Left ventricle myocardium inferior (tissue), 1 donor: ENCODE measurements at places on chromosomes 11 and 22.

- peak overlapping the region; percentile 78 for H3K27ac ChIP-seq
- H3K36me3 ChIP-seq = peaks cover 36% of the 10 kb centered on the region
- peaks cover 92% of the 10 kb centered on the region for H3K4me1 ChIP-seq
- peak; percentile 65 for DNase-seq
- H3K4me3 ChIP-seq = peak overlapping the region; percentile 43
- H3K27me3 ChIP-seq = no peaks in the 10 kb centered on the region
These were observed 38.2 kb downstream of the BRD1 start for GRCh38 chr22:49789289-49790141.

- no peak overlapping the region for H3K4me3 ChIP-seq
- DNase-seq = no peak
- H3K27ac ChIP-seq = peak overlapping the region; percentile 85
- no peaks in the 10 kb centered on the region for H3K36me3 ChIP-seq
- peaks cover 37% of the 10 kb centered on the region for H3K4me1 ChIP-seq
These were observed 11.0 kb downstream of the BCO2 start for GRCh38 chr11:112186304-112186703.

DNA sequence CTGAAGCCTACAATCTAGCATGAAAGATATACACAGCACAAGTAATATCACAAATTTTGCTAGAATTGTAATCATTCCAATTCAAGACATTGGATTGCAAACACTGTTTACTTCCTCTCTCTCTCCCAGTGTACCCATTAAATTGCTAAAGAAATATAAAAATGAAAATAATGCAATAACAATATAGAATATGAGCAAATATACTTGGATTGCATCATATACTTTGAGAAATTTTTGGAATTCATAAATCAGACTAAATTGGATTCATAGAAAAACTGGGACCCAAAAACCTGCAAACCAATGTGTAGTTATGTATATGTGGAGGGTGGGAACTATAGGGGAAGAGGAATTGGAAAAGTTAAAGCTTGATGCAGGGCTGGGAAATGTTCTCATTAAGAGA, 25.0 kb upstream of the OR56A1 start:
- DNase-seq = no peak
- H3K36me3 ChIP-seq = no peaks in the 10 kb centered on the region
- H3K27me3 ChIP-seq = peaks cover 15% of the 10 kb centered on the region
- H3K4me1 ChIP-seq = no peaks in the 10 kb centered on the region
- no peak overlapping the region for H3K27ac ChIP-seq

- no peak overlapping the region for H3K27ac ChIP-seq
- H3K36me3 ChIP-seq = peaks cover 82% of the 10 kb centered on the region
- H3K4me1 ChIP-seq = no peaks in the 10 kb centered on the region
- DNase-seq = no peak
- H3K27me3 ChIP-seq = no peaks in the 10 kb centered on the region
These were observed 16.9 kb downstream of the SAAL1 start for GRCh38 chr11:18088966-18089365.

- DNase-seq = no peak
- H3K4me1 ChIP-seq = peaks cover 9% of the 10 kb centered on the region
- peaks cover 65% of the 10 kb centered on the region for H3K36me3 ChIP-seq
- H3K4me3 ChIP-seq = no peak overlapping the region
These were observed 36.9 kb upstream of the KRTAP5-7 start for GRCh38 chr11:71490044-71490730.

- DNase-seq = no peak
- H3K27ac ChIP-seq = peak overlapping the region; percentile 35
- H3K36me3 ChIP-seq = no peaks in the 10 kb centered on the region
- peaks cover 44% of the 10 kb centered on the region for H3K4me1 ChIP-seq
- no peak overlapping the region for H3K4me3 ChIP-seq
These were observed 3.1 kb downstream of the CSNK2A3 start for GRCh38 chr11:11349870-11350337.

- H3K4me3 ChIP-seq = no peak overlapping the region
- H3K27me3 ChIP-seq = peaks cover 71% of the 10 kb centered on the region
- H3K27ac ChIP-seq = no peak overlapping the region
- no peak for DNase-seq
These were observed 121.5 kb downstream of the RRAS2 start for GRCh38 chr11:14237444-14237961.

DNA sequence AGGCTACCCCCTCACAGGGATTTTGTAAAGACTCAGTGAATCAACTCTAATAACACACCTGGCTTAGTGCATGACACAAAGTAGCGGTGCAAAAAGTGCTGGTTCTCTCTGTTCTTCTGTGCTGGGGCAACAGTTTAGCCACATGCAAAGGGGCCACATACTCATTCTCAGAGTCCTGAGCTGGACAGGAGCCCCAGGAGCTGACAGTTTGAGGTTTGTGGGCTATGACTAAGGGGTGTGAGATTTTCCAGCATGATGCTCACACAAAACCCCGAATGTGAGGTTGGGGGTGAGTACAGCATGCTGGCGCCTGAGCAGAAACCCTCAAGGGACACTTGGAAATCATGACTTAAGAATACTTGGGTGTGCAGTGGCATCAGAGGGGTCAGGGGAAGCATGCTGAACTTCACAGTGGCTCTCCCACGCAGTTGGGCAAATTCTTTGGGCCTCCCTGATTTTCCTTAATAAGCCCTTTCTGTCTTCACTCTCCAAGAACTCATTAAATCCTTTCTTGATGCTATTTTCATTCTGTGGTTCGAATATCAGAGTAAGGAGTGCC, 31.0 kb downstream of the TMPRSS5 start:
- no peak overlapping the region for H3K4me3 ChIP-seq
- H3K27ac ChIP-seq = no peak overlapping the region
- H3K4me1 ChIP-seq = peaks cover 11% of the 10 kb centered on the region
- DNase-seq = no peak

GRCh38 chr11:67432655-67433349, 4.5 kb downstream of the RPS6KB2 start:
- H3K36me3 ChIP-seq = peaks cover 70% of the 10 kb centered on the region
- no peak overlapping the region for H3K4me3 ChIP-seq
- no peak overlapping the region for H3K27ac ChIP-seq
- no peak for DNase-seq
- peaks cover 42% of the 10 kb centered on the region for H3K4me1 ChIP-seq

DNA sequence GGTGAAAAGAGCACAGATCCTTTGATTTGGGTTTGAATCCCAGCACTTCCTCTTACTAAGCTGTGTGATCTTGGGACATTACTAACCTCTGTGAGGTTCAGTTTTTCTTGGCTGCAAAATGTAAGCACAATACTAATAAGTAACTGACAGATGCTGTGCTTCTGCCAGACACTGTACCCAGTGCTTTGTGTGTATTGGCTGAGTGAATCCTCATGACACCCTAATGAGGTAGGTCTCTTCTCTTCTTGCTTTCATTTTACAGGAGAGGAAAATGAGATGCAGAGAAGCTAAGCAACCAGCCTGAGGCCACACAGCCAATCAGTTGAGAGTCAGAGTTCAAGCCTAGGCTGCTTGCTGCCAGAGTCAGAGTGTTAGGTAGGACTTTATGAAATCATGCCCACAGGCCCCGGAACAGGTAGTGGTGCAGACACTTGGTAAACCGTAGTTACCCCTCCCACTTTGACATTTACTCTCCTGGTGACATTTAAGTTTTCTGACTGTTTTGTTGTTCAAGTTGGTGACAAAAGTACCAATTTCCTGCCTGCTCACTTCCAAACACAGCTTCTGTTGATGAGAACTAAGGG, 21.2 kb downstream of the PTPRJ start:
- no peak overlapping the region for H3K4me3 ChIP-seq
- H3K36me3 ChIP-seq = no peaks in the 10 kb centered on the region
- DNase-seq = no peak
- H3K27ac ChIP-seq = peak overlapping the region; percentile 62
- no peaks in the 10 kb centered on the region for H3K27me3 ChIP-seq

- no peak overlapping the region for H3K4me3 ChIP-seq
- H3K27me3 ChIP-seq = no peaks in the 10 kb centered on the region
- peaks cover 9% of the 10 kb centered on the region for H3K4me1 ChIP-seq
- H3K36me3 ChIP-seq = no peaks in the 10 kb centered on the region
- H3K27ac ChIP-seq = no peak overlapping the region
These were observed 5.1 kb upstream of the ETS1 start for GRCh38 chr11:128592454-128592853.

- DNase-seq = no peak
- H3K27me3 ChIP-seq = peaks cover 73% of the 10 kb centered on the region
- H3K36me3 ChIP-seq = no peaks in the 10 kb centered on the region
These were observed 686.1 kb downstream of the TBC1D22A start for GRCh38 chr22:47448231-47449223.

GRCh38 chr11:83408946-83409345, 122.8 kb upstream of the CCDC90B start:
- H3K27ac ChIP-seq = no peak overlapping the region
- H3K4me1 ChIP-seq = peaks cover 24% of the 10 kb centered on the region
- DNase-seq = no peak

- no peak overlapping the region for H3K27ac ChIP-seq
- H3K4me3 ChIP-seq = no peak overlapping the region
- H3K36me3 ChIP-seq = no peaks in the 10 kb centered on the region
- no peak for DNase-seq
These were observed 41.8 kb downstream of the TMPRSS5 start for GRCh38 chr11:113664069-113664980.

- DNase-seq = no peak
- no peak overlapping the region for H3K27ac ChIP-seq
- H3K4me3 ChIP-seq = no peak overlapping the region
- no peaks in the 10 kb centered on the region for H3K36me3 ChIP-seq
- H3K27me3 ChIP-seq = no peaks in the 10 kb centered on the region
- H3K4me1 ChIP-seq = no peaks in the 10 kb centered on the region
These were observed 94.8 kb upstream of the FAT3 start for GRCh38 chr11:92129811-92130210.

- no peaks in the 10 kb centered on the region for H3K36me3 ChIP-seq
- H3K4me3 ChIP-seq = no peak overlapping the region
- H3K4me1 ChIP-seq = peaks cover 59% of the 10 kb centered on the region
- H3K27ac ChIP-seq = peak overlapping the region; percentile 74
- H3K27me3 ChIP-seq = no peaks in the 10 kb centered on the region
- no peak for DNase-seq
These were observed 123.2 kb downstream of the FEZ1 start for GRCh38 chr11:125372911-125373310.

DNA sequence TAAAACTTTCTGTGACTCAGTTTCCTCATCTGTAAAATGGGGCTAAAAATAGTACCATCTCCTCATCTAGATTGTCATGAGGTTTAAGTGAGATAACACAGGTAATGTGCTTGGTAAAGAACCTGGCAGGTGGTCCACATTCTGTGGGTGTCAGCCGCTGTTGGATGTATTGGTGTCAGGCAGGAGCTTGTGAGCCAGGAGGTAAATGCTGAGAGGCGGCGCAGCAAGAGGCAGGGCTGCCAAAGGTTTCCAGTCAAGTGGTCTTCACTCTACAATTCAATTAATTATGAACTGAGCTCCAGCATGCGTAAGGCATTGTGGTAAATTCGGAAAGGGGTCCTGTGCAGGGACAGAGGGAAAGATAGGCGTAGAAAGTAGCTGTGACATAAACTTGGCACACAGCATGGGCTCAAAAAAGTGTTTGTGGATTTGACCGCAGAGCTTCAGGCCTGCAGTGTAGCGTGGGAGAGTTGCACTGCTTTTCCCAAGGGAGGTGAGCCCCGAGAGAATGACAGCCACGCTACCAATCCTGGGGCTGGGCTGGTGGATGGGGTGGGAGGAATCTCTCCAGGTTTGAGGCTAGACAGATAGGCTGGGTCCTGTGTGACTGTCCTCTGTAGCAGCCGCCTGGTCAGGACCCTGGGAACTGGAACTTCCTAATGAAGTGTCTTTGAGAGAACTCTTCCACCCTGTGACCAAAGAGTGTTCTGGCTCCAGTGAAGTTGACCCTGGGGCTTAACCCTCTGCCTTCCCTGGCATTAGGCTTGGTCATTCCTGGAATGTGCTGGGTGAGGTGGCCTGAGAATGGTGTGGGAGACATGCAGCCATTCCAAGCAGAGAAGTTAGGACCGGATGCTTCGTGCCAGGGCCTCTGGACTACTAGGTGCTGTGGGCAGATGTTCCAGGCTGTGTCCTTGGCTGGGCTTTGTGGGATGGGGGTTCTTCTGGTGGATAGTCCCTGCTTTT, 122.4 kb downstream of the FEZ1 start:
- no peaks in the 10 kb centered on the region for H3K36me3 ChIP-seq
- DNase-seq = peak; percentile 31
- H3K27me3 ChIP-seq = no peaks in the 10 kb centered on the region
- peak overlapping the region; percentile 74 for H3K27ac ChIP-seq

GRCh38 chr11:33692013-33692504, 8.6 kb downstream of the C11orf91 start:
- peaks cover 90% of the 10 kb centered on the region for H3K4me1 ChIP-seq
- no peaks in the 10 kb centered on the region for H3K36me3 ChIP-seq
- H3K27me3 ChIP-seq = no peaks in the 10 kb centered on the region
- H3K4me3 ChIP-seq = peak overlapping the region; percentile 29
- peak; percentile 47 for DNase-seq
- peak overlapping the region; percentile 93 for H3K27ac ChIP-seq

- no peak overlapping the region for H3K27ac ChIP-seq
- H3K36me3 ChIP-seq = no peaks in the 10 kb centered on the region
- peaks cover 24% of the 10 kb centered on the region for H3K27me3 ChIP-seq
- no peak overlapping the region for H3K4me3 ChIP-seq
These were observed 107.2 kb upstream of the SYT13 start for GRCh38 chr11:45393334-45393733.

- H3K27me3 ChIP-seq = peaks cover 31% of the 10 kb centered on the region
- no peak overlapping the region for H3K27ac ChIP-seq
- H3K36me3 ChIP-seq = no peaks in the 10 kb centered on the region
- H3K4me3 ChIP-seq = no peak overlapping the region
These were observed 339.4 kb downstream of the CADM1 start for GRCh38 chr11:115164774-115165173.

DNA sequence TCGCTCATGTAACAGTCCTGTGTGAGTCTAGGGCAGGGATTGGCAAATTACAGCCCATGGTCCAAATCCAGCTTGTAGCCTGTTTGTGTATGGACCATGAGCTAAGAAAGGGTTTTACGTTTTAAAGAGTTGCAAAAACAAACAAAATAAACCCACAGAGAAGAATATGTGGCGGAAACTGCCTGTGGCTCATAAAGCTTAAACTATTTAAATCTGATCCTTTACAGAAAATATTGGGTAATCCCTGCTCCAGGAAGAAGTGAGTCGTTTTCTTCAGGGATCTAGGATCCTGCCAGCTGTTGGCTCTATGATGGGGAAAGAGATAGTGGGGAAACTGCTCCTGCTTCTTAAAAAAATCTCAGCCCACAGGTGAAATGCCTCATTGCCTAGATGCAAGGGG, 3.4 kb upstream of the OR6Q1 start:
- H3K4me1 ChIP-seq = peaks cover 55% of the 10 kb centered on the region
- H3K27ac ChIP-seq = peak overlapping the region; percentile 65
- no peak overlapping the region for H3K4me3 ChIP-seq
- no peak for DNase-seq

GRCh38 chr11:122093731-122094275, 22.2 kb downstream of the BLID start:
- DNase-seq = no peak
- H3K4me3 ChIP-seq = no peak overlapping the region
- peaks cover 14% of the 10 kb centered on the region for H3K36me3 ChIP-seq

DNA sequence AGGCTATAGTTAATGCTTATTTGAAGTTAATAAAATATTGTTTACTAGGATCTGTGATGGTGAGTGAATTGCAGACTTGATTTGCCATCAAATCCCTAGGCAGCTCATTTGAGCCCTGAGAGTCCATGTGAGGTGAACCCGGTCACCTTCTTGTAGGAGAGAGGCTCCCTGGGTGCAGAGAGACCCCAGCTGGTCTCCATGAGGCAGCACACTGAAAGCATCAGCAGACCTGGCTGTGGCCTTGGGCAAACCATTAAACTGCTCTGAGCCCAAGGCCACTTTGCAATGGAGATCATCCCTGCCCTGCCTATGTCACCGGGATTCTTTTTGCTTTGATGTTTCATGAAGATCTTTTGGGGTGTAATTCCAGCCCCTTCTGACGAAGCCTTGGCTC, 125.2 kb downstream of the MICAL2 start:
- H3K27me3 ChIP-seq = no peaks in the 10 kb centered on the region
- no peak overlapping the region for H3K4me3 ChIP-seq
- DNase-seq = no peak
- peaks cover 51% of the 10 kb centered on the region for H3K4me1 ChIP-seq
